Stimulated activated naive CD4-positive, alpha-beta T cell (primary cell): ENCODE measurements at places on chromosomes 1 and 21.
A peak's percentile ranks its signal among the peaks of the same experiment; 100 is the strongest.

DNA sequence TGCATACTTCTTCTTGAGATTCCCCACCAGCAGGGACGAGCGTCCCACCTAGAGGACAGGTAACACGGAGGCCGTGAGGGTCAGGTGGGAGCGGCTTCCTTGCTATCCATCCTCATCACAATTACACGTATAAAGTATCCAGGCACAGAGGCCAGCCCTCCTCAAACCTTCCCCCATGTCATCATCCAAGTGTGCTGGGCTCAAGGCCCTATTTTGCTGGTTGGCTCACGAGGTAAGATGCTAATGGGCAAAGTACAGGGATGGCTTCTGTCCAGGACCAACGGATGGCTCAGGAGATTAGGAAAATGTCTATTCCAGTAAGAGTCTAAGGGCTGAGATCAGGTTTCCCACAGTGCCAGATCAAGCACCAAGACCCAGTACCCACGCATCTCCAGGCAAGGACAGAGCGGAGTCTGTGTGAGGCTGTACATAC lies 11.5 kb upstream of the A3GALT2 start:
- DNase-seq = no peak

DNA sequence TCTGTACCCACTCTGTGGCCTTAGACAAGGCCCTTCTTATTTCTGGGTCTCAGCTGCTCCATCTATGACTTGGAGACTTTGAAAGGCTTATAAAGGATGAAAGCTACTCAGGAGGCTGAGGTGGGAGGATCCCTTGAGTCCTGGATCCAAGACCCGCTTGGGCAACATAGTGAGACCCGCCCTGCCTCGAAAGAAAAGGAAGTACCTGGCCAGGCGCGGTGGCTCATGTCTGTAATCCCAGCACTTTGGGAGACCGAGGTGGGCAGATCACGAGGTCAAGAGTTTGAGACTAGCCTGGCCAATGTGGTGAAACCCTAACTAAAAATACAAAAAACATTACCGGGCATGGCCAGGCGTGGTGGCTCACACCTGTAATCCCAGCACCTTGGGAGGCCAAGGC lies 13.4 kb downstream of the ID3 start:
- DNase-seq = no peak

GRCh38 chr1:185170291-185170848 lies 13.4 kb downstream of the SWT1 start:
- DNase-seq = peak; percentile 57

DNA sequence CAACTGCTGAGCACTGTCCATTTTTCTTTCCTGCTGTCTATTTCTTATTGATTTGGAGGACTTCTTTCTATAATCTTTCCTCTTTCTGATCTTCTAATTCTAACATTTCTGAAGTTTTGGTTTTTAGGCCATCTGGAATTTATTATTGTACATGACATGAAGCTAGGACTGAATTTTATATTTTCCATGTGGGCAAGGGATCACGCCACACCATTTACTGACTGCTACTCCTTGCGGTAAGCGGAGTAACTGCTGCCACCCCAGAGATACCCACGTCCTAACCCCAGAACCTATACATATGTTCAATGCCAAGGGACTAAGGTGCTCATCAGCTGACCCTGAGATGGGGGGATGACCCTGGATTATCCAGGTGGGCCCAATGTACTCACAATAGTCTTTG lies 70.6 kb downstream of the NPHP4 start:
- no peak for DNase-seq

DNA sequence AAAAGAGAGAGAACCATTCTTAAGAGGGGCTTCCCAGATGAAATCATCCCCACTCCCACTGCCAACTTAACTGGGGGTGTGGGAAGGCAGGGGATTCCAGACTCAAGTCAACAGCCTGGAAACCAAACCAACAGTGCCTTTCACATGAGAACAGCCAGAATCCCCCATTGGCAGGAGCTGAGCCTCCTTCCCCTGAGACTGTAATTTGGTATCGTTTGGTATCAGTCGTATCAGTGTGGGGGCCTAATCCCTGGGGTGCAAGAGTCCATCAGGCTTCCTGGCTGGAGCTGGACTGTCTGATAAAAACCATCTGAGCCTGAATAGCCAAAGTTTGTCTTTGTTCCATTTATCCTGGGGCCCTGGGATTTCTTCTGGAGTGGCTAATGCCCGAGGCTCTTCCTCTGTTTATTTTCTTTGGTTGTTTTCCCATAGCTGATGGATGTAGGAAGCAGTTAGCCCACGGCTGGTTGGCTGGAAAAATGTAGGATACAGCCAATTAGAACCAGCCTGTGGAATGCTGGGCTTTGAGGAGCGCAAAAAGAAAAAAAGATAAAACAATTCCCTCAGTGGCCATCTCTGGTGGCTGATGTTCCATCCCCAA lies 84.6 kb downstream of the LAMC2 start:
- no peak for DNase-seq

DNA sequence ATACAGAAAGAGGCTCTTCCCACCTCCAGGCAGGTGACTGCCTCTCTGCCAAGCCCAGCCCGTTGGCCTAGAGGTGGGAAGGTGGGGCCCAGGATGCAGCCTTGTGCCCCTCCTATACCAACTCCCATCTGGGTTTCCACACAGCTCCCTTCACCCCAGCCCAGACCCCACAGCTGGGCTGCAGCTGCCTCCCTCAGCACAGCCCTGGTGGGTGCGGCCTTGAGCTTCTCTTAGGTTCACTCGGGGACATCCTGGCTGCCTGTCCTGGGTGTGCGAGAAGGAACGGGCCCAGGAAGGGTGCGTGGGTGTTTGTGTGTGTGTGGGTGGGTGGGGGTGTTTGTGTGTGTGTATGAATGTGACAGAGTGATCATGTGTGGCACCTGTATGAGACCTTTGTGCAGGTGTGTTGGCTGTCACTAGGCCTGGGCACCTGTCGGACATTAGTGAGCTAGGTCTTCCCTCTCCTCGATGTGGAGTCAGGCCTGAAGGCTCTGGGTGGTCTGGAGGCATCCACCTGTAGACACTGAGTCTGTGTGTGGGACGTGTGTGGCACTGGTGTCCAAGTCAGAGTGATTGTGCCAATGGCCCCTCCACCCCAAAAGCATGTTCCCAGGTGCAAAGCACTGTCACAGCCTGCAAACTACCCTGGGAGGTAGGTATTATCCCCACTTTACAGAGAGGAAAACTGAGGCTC lies 30.7 kb downstream of the FOXO6 start:
- no peak for DNase-seq

GRCh38 chr1:111332190-111332589 lies 41.5 kb downstream of the CHIA start:
- DNase-seq = no peak

DNA sequence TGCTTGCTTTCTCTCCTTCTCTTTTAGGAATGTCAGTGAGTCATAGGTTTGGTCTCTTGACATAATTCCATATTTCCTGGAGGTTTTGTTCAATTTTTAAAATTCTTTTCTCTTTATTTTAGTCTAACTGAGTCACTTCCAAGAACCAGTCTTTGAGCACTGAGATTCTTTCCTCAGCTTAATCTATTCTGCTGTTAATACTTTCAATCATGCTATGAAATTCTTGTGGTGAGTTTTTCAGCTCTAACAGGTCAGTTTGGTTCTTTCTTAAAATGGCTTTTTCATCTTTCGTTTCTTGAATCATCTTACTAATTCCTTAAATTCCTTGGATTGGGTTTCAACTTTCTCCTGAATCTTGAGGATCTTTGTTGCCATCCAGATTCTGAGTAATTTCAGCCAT lies 321.0 kb downstream of the PTBP2 start:
- DNase-seq = no peak

GRCh38 chr1:2967881-2968280 lies 53.4 kb upstream of the ACTRT2 start:
- DNase-seq = no peak

GRCh38 chr1:216502528-216503162 lies 79.4 kb upstream of the USH2A start:
- DNase-seq = no peak

- no peak for DNase-seq
These were observed 14.7 kb downstream of the MTHFR start for GRCh38 chr1:11790880-11791715.

DNA sequence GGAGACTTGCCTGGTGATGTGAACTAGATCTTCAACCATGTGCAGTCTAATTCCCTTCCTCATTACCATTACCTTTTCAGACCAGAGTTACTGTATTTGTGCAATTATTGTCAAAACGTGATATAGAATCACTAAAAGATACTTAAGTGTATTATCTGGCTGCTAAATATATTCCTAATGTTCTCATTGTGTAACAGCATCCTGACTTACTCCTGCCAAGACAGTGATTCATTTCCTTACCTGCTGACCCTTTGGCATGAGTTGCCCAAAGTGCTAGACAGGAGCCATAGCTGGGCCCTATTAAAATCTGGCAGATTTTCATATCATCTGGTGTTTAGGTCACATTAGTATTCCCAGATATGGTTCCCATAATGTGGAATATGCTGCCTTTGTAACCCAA lies 598.3 kb upstream of the CAMK1G start:
- DNase-seq = no peak

DNA sequence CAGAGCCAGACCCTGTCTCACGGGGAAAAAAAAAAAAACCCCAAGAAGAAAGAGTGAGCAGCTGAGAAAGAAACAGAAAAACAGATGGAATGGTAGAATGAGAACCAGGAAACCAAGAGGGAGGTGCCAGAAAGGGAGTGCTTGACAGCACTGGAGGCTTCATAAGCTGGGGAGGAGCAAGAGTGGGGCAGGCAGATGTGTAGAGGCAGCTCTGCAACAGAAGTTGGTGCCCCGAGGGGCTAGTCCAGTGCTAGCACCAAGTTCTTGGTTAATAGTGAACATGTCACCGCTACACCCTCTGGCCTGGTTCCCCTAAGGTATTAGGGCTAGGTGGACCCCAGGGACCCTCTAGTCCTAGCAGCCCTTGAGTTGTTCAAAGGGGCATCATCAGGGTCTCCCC lies 98.0 kb downstream of the TGFBR3 start:
- no peak for DNase-seq

GRCh38 chr1:43059640-43060574 lies 101.2 kb upstream of the SLC2A1 start:
- DNase-seq = no peak

DNA sequence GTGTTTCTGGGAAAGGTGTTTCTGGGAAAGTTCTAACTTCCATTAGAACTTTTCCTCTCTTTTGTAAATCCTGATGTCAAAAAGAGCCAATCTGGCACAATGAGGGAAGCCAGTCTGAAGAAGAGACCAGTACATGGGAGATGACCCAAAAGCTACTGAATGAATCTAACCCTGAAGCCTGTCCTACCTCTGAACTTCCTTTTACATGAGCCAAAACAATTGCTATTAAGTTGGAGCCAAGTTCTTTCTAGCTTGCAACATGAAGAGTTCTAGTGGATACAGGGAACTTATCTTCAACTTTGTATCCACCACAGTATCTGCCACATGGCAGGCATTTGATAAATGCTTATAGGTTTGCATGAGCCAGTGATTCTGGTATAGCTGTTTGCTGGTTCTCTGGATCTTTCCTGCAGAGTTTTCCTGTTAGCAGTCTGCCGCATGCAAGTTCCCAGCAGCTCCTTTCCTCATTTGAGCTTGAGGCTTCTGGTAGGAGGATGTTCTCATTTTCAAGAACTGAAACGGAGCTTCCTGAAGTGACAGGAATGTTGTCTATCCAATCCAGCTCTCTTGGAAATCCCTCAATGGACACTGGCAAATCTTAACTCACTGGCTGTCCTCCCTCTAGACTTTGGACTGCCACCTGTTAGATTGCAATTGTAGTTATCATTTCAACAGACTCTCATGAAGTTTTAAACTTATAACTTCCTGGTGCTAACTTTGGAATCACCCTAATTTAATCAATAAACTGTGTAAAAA lies 73.1 kb upstream of the LPGAT1 start:
- no peak for DNase-seq

GRCh38 chr1:104807590-104807989 lies 1057.9 kb downstream of the AMY1C start:
- no peak for DNase-seq

GRCh38 chr1:189500778-189501177 lies 976.9 kb downstream of the BRINP3 start:
- DNase-seq = no peak

DNA sequence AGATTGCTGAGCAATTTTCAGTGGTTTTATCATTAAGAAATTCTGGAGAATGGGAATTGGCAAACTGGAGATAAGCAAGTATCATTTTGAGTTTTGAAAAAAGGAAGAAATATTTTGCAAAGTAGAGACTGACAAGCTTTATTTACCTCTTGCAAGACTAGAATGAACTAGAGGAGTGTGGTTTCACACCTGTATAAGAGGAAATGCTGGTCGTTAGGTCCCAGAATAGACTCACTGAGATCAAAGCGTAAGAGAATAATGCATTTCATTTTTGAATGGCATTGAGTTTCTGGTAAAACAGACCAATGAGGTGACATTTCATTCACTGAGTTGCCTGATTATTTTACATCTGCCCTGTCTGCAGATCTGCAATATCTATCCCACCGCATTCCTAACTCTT lies 308.1 kb downstream of the ADGRL2 start:
- no peak for DNase-seq

DNA sequence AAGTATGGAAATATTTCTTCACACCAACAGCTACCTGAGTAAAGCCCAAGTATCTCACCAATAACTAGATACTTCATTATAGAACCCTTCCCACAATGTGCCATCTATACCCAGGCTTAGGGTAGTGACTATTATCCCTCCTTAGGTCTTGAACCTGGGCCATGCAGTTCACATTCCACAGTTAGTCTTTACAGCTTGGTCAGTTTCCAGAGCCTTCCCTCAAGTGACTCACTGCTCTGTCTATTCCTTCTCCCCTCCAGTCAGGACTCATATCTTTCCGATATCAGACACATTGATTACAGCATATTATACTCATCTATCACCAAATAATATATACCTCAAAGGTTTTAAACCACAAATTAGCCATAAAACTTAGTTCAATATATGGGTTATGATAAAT lies 23.6 kb downstream of the VAMP4 start:
- DNase-seq = no peak

DNA sequence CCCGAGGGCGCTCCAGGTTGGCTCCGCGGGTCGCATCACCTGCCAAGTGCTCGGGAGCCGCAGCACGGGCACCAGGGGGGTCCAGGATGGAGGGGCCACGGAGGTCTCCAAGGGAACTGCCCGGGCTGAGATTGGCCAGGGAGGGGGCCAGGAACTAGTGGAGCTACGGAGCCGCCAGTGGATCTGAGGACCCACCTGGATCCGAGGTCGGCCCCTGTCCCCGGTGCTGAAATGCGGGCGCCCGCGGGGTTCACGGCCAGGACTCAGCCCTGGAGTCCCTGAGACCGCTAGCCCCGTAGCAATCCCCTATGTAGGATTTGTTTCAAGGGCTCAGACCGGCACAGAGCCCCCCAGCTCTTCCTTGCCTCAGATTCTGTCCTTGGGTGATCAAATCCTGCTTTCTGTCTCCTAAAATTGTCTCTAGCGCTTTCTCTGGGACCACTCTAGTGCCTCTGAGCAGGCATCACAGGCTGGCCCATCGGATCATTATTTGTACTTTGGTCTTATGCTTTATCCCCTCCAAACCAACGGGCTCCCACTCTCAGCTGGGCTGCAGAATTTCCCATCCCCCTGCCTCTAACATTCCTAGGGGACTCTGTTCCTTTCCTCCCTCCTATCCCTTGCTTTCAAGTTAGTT lies 27.3 kb downstream of the KIAA2013 start:
- no peak for DNase-seq
